ENCODE measurements at places on chromosomes 11 and 22. TPM values are rescaled to one million over a fixed set of nuclear protein-coding genes. Genes with fewer than 3 reads are reported as not detected.

DNA sequence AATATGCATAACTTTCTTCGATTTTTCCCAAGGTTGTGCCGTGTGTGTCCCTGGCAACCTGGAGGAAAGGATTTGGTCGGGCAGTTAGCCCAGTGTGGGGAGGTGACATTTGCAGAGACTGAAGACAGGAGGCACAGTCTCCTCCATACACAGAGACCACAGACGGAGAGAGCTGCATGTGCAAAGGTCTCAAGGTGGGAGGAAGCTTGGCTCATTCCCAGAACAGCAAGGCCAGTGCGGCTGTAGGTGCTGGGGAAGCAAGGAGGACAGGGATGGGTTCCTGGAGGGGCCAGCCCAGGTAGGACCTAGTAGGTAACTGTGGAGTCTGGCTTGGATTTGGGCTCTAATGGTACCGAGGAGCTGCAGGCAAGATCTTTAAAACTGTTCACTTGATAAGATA, 20.7 kb upstream of the CPT1A start:
- DNase-seq = no peak

NXPE4 gene
- not detected for polyA plus RNA-seq

GTSE1 gene
- 12.2 TPM for polyA plus RNA-seq

- DNase-seq = no peak
Measured at GRCh38 chr22:39185601-39186012, 33.1 kb upstream of the CBX7 start.

PHF21B gene
- polyA plus RNA-seq = 0.96 TPM

- DNase-seq = no peak
Measured at GRCh38 chr22:33842006-33842354, 78.3 kb downstream of the LARGE1 start.

DNA sequence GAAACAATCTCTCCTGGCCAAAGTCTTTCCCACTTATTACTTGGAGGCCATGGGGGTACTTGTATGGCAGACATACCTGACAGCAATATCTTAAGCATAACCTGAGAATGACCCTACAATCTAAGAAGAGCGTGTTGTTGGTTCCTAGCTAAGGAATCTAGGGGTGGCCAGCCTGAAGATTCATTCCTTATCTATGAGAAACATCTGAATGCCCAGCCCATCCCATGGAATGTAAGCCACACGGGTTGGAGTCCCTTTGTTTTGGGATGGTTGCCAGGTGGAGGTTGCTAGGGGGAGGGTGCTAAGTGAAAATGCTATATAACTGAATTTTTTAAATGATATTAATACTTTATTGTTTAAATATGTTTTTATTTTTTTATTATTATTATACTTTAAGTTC, 725.0 kb downstream of the ETS1 start:
- no peak for DNase-seq

GRCh38 chr22:38728871-38729796, 23.4 kb downstream of the GTPBP1 start:
- no peak for DNase-seq

Measured in SK-N-SH (cell line).